ENCODE measurements at places on chromosomes 6 and 20. TPM values are rescaled to one million over a fixed set of nuclear protein-coding genes. Genes with fewer than 3 reads are reported as not detected.

ALDH5A1 gene
- 1.9 TPM for total RNA-seq

CALHM6 gene
- total RNA-seq: 0.35 TPM

TRDN gene
- total RNA-seq: not detected

OR12D3 gene
- not detected for total RNA-seq

ASIP gene
- not detected for total RNA-seq

DNA sequence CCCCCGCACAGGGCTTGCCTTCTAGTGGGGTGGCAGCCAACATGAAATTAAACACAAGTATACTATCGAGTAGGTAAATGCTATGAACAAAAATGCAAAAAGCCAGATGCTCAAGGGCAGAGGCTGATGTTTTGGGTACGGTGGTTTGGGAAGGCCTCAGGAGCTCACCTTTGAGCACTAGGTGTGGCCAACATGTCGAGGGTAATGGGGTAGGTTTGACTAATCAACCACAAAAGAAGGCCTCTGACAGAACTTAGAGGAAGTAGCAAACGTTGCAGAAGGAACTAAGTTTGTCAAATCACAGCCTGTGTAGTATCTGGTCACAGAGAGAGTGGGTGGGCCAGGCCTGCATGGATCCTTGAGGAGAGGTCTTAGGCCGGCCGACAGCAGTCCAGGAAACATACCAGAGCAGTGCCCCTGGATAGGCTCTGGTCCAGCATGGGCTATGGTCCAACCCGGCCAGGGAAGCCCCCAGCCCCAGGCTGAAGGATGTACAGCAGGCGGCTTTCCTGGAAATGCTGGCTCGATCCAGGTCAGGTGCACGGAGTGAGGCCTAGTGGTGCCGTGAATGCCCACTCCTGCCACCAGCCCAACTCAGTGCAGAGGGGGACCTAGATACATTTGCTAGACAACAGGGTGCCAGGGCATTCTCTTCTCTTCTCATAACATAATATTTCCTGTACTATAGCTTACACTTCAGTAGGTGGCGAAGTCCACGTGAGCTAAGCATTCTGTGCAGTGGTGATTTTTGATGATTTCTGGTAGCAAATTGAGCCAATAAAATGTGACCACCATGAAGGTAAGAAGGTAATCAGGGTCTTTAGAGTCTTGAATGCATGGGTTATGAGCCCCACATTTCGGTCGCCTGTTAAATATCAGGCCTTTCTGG, 56.3 kb upstream of the CD93 start:
- DNase-seq: no peak

GRCh38 chr6:153405931-153406330, 274.8 kb upstream of the RGS17 start:
- DNase-seq: no peak

DNA sequence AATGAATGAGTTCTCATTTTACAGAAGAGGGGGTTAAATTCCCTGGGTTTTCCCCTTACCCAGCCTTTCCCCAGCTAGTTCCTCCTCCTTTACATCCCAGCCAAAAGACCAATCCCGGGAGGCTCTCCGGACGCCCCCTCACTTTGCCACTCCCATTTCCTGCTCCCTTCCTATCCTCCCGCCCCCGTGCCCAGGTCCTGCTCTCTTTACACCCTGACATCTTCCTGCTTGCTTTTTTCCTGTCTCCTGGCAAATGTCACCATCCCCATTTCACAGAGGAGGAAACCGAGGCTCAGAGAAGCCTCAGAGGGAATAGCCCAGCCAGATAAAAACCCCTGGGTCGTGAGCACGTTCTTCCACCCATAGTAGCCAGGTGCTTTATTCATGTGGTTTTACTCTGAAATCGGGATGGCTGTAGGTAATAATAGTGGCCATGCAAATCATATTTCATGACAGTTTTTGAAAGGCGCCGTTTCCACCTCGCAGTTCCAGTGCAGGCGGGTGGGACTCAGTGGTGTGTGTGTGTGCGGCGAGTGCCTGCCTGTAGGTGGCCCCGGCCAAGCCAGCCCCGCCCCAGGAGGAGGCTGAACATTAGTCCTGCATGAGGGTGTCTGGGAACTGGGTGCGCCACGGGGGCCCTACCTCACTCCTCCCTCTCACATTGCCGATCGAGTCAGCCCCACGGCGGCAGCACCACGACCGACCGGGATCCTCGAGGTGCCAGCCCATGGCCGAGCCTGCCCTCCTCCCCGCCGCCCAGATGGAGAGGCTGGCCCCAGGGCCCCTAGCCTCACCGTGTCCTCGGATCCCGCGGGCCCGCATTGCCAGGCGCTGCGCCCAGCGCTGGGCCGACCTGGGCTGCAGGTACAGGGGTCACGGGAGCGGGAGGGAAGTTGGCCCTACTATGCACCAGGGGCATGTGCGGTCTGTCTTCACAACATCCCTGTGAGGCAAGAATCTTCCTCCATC, at the start of gene ARHGAP40:
Gene ARHGAP40 (plus strand): TSS at position 594 of the 969 bp plus-strand sequence.
- DNase-seq: no peak

DNA sequence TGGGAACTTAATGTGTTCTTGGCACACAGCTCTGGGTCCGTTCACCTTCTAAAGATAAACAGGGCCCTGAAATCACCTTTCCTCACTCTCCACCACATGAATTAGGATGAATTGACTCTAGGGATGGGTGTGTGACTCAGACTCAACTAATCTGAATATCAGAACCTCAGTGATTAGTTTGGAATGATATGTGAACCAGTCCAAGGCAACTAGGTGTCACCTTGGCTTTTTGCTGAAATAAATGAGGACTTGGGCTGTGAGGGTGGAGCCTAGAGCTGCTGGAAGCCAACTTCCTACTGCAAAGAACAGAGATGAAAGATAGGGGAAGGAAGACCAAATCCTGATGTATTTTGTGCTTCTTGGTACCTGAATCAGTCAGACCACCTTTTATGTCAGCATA, 132.0 kb upstream of the RNF24 start:
- no peak for DNase-seq

DNA sequence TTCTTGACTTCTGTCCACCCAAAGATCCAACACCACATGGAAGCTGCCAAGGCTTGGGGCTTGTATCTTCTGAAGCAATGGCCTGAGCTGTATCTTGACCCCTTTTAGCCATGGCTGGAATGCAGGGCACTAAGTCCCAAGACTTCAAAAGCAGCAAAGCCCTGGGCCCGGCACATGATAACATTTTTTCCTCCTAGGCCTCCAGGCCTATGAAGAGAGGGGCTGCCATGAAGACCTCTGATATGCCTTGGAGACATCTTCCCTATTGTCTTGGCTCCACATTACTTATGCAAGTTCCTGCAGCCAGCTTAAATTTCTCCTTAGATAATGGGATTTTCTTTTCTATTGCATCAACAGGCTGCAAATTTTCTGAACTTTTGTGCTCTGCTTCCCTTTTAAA, 1252.6 kb upstream of the CITED2 start:
- no peak for DNase-seq

DNA sequence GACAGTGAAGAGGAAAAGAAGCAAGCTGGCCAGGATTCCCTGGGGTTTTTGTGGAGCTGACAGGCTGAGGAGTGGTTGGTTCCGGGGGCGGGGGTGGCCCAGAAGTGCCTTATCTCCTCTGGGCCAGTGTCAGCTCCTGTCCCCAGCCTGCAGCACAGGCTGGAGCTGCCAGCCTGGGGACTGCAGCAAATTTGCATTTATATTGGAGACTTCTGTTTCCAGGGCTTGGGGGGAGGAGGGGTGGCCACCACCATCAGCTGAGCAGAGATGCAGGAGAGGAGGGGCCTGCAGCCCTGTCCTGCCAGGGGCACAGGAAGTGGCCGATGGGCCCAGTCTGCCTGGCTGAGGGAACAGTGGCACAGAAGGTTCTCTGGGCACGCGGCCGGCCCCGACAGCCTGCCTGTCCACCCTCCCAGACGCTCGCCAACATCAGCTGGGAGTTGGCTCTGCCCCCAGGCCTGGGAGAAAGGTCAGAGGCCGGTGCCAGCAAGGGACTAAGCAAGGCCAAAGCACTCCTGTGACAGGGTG, 24.3 kb upstream of the SCRT2 start:
- DNase-seq: no peak

DNA sequence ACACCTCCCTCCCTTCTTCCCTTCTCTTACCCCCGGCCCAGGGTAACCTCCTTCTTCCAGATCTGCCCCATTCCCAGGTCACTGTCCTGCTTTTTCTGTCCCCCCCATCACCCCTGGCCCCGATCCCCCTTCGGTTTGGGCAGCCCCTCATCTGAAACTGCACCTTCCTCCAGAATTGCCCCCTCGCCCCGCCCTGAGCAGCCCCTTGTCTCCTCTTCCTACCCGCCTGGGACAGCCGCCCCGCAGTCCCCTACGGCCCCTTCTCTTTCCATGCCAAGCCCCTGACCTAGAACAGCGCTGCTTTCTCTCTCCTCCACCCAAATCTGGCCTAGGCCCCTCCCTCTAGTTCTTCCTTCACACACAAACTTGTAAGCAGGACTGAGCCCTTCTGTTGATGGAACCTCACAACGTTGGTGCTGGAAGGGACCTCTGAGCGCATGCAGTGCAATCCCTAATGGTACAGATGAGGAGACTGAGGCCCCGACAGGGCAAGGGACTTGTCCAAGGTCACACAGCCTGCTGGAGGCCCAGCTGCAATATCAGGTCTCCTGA, 630 bp downstream of the PPP2R5D start:
- DNase-seq: no peak

- no peak for DNase-seq
Observed at GRCh38 chr20:34403908-34404307, 40.8 kb downstream of the ITCH start.

GRCh38 chr6:152209211-152209610, 401.7 kb downstream of the ESR1 start:
- DNase-seq: no peak

GRCh38 chr6:22642254-22642653, 72.9 kb downstream of the HDGFL1 start:
- DNase-seq: no peak

DNA sequence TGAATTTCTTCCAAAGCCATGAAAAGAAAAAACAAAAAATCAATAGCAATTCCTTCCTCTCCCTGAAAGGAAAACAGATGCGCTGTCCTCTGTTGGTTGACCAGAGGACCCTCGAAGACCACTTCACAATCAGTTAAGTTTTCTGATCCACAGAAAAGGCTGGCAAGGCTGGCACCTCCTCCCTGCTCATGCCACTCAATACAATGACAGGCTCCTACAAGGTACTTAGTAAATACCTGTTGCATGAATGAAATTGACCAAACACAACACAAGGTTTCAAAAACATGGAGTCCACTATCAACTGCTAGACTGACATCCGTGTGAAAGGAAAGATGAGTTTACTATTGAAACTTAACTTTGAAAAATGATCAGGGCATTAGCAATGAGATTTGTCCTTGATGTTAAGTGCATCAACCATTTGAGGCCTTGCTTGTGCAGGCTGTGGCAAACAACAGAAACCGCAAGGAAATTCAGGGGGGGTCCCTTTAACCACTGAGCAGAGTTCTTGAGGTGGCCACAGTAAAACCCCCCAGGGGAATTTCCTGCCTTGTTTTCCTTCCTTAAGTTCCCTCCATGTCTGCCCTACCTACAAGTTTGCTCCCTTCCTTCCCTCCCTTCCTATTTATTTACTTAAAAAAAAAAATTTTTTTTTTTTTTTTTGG, 27.9 kb upstream of the RTF2 start:
- no peak for DNase-seq

DNA sequence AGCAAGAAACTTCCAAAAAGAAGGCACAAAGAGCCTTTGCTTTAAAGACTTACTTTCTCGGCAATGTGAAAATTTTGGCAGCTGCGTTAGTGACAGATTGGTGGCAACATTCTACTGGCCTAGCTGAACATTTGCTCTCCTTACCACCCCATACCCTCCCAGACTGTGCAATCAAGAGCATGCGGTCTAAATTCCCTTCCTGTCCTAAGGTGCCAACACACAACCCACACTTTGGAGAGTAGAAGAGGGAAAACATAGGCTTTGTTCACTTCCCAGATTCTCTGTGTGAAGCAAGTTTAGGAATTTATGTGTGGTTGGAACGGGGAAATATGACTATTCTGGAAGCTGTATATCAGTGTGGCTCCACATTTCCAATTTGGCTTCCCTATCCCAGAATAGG, 29.8 kb upstream of the NEDD9 start:
- DNase-seq: no peak

DNA sequence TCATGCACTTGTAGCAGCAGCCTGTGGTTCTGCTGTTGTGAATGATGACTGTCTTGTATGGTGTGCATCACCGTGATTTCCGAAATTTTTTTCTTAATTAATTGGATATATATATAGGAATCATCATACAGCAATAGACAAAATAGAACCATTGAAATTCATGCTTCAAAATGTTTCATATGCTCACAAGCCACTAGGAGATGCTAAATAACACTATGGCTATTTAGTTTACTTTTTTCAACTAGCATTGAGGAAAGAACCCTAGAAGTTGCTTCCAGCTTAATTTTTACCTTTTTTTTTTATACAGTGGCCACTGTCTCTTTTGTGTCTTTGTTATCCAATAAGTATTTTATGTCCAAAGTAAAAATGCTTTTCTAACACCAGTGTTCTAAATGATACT, 485.4 kb downstream of the CDKAL1 start:
- no peak for DNase-seq

- no peak for DNase-seq
Observed at GRCh38 chr20:48492715-48493070, 335.1 kb downstream of the PREX1 start.

- no peak for DNase-seq
Observed at GRCh38 chr6:137743493-137743892, 123.6 kb upstream of the TNFAIP3 start.

DNA sequence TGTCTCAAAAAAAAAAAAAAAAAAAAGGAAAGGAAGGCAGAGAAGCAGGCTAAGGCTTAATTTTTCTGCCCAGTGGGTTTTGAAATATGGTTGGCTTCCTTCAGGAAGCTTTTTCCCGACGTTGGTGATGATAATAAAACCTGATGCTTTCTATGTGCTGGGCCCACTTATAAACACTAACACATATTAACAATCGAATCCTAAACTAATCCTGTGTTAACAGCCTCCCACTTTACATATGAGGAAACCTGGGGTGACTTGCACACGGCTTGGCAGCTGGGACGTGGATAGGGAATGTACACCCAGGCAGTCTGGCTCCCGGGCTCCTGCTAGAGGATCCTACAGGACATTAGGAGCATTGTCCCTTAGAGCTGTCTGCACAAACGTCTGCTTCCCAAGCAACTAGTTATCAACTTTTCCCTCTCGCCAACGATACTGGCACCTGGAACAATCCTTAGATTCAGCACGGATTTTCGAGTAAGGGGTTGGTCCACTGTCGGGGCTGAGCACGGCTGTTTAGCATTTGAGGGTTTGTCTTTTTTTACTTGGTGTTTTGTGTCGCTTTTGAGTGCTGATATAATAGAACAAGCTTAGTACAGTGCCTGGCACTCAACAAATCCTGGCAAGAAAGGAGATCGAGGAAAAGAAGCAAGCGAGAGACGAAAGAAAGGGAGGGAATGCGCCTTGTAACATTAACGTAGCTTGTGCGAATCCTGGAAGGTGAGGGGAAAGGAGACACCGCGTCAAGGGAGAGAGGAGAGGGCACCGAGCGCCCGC, 622 bp upstream of the KIZ start:
- DNase-seq: peak; percentile 29

- no peak for DNase-seq
Observed at GRCh38 chr20:59374261-59374660, 73.8 kb downstream of the EDN3 start.

GRCh38 chr6:155077331-155077730, 82.2 kb downstream of the TIAM2 start:
- no peak for DNase-seq

- no peak for DNase-seq
Observed at GRCh38 chr6:21593927-21594415, 420 bp downstream of the SOX4 start.

GRCh38 chr6:85449388-85449817, 480 bp upstream of the NT5E start:
- no peak for DNase-seq
